ENCODE measurements at places on chromosomes 7 and 10.

DNA sequence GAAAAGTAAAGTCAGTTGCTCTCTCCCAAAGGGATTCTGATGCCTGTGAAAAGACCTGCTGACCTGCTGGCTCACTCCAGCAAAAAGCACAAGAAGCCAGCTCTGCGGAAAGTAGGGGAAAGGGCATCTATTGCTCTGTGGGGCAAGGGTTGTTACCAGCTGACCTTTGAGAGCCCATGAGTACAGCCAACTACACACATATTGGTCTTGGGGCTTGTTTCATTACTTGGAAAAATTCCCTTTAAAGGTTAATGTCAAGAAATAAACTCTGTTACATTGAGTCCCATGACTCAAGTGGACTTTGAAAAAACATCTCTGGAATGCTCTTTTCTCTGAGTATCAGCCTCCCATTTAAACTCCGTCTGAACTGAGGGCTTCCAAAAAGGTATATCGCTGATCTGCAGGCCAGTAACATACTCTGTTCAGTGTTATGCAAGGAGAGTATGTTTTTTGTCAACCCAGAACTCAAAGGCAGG is 53.2 kb downstream of the PANK1 start:
- peak; percentile 26 for DNase-seq

- DNase-seq: no peak
Measured at GRCh38 chr10:117260084-117260483, 19.2 kb downstream of the SLC18A2 start.

DNA sequence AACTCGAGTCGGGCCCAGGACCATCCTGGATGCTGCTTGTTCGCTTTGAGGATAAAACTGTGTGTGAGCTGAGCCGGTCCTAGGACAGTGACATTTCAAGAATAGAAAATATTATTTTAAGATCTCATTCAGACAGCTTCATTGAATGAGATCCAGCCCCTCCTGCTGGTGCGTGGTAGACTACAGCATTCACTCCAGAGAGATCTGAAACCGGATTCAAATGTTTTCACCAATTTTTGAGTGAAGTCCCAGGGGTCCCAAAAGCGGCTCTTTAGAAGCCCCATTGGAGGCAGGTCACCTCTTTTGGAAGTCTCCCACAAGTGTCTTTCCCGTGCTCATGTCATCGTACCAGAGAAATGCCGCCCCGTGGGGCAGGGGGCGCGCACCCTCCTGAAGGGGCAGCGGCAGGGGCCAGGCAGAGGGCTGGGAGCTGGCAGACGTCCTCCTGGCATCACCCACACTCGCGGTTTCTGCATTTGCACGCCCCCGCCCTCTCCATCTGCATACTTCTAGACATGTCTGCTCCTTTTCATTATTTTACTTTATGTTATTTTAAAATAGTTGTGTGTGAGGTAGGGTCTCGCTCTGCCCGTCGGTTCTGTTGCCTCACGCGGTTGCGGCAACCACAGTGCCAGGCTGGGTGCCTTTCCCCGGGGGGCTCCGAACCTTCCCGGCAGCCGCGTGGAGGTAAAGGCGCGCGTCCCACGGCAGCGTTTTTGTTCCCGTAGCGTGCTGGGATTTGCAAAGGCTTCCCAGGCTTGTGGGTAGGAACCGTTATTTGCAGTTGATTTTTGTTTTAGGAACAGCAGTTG is 52.3 kb upstream of the DPYSL4 start:
- no peak for DNase-seq

DNA sequence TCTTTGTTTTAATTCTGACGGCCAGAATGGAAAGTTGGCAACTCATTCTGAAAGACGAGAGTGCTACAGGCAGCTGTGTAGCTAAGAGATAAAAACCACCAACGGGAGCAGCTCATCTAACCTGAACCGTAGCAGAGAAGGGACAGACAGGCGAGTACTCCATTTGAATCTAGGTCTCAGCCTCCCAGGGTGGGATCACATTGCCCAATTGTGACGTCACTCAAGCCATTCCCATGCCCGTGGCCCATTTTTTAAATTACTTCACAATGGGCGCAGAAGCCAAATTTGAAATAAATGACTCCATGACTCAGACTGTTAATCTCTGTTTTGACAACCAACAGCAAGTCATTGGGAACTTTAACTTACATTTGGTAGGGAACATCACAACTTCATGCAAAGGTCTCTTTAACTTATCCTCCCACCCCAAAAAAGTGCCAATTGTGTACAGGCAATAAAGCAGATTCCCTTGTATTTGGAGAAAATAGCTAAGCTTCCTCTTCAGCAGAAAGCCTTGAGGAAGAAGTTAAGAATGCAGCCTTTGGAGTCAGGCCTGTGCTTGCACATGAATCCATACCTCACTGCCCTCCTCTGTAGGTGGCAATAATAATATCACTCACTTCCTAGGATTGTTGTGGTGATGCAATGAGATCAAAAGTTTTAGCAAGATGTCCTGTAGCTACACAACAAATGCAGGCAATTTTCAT is 93.2 kb upstream of the KIF5B start:
- DNase-seq: no peak

GRCh38 chr7:22477876-22478450 is 22.0 kb downstream of the STEAP1B start:
- no peak for DNase-seq

DNA sequence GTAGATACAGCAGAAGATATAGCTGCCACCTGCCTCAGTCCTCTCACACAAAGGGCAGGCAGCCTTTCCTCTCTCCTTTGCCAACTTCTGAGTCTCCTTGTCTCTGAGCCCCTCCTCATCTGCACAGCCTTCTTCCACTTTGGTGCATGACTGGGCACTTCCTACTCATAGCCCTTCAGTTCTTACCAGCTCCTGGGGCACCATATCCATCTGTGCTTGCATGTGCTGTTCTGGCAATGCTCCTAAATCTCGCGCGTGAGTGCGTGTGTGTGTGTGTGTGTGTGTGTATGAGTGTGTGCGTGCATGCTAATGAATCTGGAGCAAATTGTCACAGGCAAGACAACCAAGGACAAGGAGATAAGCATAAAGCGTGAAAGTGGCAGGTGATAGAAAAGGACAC is 1271.6 kb upstream of the SORCS1 start:
- no peak for DNase-seq

DNA sequence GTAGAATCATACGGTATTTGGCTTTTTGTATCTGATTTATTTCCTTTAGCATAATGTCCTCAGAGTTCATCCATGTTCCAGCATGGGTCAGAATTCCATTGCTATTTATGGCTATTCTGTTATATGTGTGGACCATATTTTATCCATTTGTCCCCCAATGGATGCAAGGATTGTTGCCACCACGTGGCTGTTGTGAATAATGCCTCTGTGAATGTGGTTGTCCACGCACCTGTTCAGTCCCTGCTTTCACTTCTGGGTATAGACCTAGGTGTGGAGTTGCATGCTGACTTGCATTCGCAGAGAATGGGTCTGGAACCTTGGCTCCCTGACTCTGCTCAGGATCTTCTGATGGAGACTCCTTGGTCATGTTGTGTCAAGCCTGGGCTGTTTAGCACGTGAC is 199.9 kb downstream of the CAMK1D start:
- DNase-seq: no peak

DNA sequence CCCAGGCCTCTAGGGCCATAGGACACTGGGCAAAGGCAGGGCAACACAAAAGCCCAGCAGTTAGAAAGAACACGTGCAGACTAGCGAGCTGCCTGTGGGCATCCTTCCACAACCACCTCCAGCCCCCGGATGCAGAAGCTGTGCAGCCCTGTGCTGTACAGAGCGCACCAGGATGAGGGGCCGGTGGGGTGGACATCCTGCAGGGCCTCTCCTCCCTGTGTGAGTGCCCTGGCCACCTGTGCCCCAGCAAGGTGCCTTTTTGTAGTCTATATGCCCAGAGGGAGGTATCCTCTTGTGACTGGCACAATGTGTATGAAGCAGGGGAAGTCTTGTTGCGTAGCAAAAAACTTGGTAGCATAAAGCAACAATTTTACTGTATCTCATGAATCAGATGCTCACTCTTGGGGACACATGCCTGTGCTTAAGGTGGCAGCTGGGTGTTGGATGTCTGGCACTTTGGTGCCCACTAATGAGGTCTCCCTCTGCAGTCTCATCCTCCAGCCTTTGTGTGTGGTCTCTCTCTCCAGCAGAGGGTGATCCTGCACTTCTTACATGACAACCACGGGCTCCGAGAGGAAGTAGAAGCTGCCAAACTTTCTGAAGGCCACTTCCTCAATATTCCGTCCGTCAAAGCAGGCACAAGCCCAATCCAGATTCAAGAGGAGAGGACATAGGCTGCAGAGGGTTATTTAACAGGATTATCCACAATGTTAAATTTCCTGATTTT is 8.7 kb downstream of the NCAPG2 start:
- DNase-seq: peak; percentile 84

DNA sequence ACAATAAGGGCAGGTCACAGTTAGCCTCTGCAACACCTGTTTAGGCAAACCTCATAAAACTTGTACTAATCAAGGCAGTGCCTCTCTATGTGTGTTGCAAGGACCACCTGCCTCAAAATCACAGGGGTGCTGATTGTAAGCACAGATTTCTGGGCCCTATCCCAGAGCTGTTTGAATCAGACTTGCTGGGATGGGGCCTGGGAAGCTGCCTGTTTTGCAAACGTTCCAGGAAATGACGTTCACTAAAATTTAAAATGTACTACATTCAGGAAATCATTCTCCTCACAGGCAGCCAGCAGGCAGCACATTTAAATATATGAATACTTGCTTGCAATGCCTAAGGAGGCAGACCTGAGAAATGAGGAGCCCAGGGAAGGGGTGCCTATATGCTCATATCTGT is 4.3 kb upstream of the GRM8 start:
- DNase-seq: no peak

DNA sequence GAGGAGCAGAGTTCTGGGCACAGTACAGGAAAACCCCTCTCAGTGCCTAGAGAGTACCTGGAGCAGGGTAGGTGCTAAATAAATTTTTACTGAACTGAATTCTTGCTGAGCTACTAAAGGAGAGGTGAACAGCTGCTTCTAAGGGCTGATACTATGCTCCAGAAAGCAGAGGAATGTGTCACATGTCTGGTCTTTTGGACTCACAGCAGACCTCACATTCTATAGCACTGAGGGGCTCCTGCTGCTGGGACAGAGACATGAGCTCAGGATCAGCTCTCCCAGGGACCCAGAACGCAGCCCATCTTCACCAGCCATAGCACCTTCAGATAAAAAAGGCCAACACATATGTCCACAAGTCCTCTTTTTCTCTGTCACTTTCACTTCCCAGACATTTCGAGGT is 133.0 kb upstream of the KLF14 start:
- no peak for DNase-seq
